ENCODE measurements at places on chromosomes 13 and 19. TPM values are rescaled to one million over a fixed set of nuclear protein-coding genes. Genes with fewer than 3 reads are reported as not detected.
A peak's percentile ranks its signal among the peaks of the same experiment; 100 is the strongest.

DNA sequence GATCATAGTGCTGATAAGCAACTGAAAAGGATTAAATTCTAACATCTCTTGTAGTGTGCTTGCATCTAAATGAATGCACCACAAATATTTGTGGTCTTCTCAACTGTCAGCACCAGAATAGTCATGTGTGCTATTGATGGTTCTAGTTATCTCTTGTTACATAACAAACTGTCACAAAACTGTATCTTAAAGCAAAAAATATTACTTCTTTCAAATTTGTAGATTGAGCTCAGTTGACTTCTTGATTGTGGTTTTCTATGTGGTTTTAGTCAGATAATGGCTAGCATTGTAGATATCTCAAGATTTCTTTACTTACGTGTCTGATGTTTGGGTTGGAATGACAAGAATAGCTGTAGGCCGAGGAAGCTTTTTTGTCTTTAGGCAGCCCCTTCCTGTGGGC, 431.3 kb downstream of the SLITRK6 start:
- H3K4me3 ChIP-seq, result no peak overlapping the region
- no peaks in the 10 kb centered on the region for H3K36me3 ChIP-seq
- H3K4me1 ChIP-seq, result no peaks in the 10 kb centered on the region
- H3K27me3 ChIP-seq, result no peaks in the 10 kb centered on the region

- no peaks in the 10 kb centered on the region for H3K4me1 ChIP-seq
- DNase-seq, result no peak
- no peak overlapping the region for H3K4me3 ChIP-seq
- H3K36me3 ChIP-seq, result no peaks in the 10 kb centered on the region
Measured at GRCh38 chr19:39524495-39524894, 8.2 kb downstream of the EID2B start.

DNA sequence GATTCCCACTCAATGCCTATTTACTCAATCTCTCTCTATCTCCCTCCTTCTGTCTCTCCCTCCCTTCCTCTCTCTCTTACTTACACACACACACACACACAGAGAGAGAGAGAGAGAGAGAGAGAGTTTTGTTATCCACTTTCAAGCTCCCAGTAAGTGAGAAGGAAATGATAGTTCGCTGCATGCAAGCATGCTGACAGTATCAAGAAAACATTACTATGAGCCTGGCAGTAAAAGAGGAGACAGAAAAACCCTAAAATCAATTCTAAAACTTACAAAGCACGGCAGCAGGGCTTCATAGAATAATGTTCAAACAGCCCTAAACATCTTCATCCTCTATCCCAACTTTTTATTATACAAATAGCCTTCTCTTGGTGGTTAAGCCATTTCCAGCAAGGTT, 171.9 kb downstream of the FOXO1 start:
- H3K4me3 ChIP-seq, result no peak overlapping the region
- H3K36me3 ChIP-seq, result no peaks in the 10 kb centered on the region
- no peaks in the 10 kb centered on the region for H3K27me3 ChIP-seq
- no peak overlapping the region for H3K27ac ChIP-seq
- DNase-seq, result no peak
- H3K4me1 ChIP-seq, result no peaks in the 10 kb centered on the region

DNA sequence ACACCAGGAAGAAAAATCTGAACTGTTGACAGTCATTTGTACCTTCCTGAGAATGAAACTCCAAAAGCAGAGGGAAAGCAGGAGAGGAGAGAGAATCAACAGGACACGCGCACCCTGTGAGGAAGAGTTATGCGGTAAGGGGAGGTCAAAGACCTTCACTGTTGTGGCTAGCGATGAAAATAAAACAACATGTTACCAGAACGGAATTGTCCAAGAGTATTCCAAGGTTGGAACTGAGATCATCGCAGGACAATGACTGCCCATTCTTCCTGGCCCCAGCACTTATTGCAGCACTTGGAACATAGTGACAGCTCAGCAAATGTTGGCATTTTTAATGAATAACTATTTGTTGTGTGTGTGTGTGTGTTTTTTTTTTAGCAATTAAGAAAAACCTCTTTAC, 176.0 kb upstream of the TSC22D1 start:
- DNase-seq, result no peak
- H3K4me3 ChIP-seq, result no peak overlapping the region
- H3K36me3 ChIP-seq, result no peaks in the 10 kb centered on the region

DNA sequence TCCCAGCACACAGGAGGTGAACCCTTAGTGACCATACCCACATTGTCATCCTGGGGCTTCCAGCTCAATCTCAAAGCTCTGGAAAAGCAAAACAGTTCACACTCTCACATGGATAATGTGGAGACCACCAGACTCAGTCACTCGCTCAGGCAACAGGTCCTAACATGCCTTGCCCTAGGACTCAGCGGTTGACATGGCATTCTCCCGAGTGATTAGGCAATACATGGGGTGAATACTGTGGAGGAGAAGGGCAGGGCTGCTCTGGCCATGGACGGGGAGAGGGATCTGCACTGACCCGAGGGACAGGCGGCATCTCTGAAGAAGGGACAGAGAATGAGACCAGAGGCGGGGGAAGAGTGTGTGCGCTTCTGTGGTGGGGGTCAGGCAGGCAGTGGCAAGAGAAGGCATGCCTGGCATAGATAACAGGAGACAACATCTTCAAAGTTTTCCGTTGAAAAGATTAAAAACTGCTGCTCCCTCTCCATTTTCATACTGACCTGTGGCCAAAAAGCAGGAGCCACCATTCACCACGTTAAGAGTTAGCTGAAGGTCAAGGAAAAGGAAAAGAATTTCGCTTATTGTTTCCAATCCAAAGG, 44.5 kb upstream of the EPHX3 start:
- H3K36me3 ChIP-seq, result no peaks in the 10 kb centered on the region
- no peaks in the 10 kb centered on the region for H3K27me3 ChIP-seq
- no peak for DNase-seq
- H3K4me3 ChIP-seq, result no peak overlapping the region
- H3K4me1 ChIP-seq, result peaks cover 51% of the 10 kb centered on the region
- peak overlapping the region; percentile 54 for H3K27ac ChIP-seq

DNA sequence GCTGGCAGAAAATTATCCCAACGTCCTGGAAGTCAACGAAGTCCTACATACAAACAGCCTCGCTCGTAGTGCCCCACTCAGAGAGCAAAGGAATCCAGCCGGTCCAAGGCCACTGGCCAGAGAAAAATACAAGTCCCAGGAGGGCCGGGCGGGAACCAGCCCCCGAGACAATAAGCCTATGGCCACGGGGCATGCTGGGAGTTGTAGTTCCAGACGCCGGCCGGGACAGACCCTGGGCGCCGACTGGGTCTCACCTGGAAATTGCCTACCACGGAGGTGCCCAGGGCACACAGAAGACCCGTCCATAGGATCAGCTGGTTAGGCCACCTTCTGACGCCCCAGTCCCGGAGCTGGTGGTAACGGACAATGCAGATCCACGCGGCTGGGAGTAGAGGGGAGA, 5.4 kb downstream of the TMEM150B start:
- no peaks in the 10 kb centered on the region for H3K4me1 ChIP-seq
- no peak overlapping the region for H3K4me3 ChIP-seq
- no peak overlapping the region for H3K27ac ChIP-seq
- H3K36me3 ChIP-seq, result no peaks in the 10 kb centered on the region
- H3K27me3 ChIP-seq, result peaks cover 5% of the 10 kb centered on the region

GRCh38 chr13:40318366-40318765, 348.1 kb downstream of the FOXO1 start:
- DNase-seq, result peak; percentile 46
- no peak overlapping the region for H3K4me3 ChIP-seq
- H3K4me1 ChIP-seq, result no peaks in the 10 kb centered on the region
- no peaks in the 10 kb centered on the region for H3K27me3 ChIP-seq
- H3K27ac ChIP-seq, result no peak overlapping the region

DNA sequence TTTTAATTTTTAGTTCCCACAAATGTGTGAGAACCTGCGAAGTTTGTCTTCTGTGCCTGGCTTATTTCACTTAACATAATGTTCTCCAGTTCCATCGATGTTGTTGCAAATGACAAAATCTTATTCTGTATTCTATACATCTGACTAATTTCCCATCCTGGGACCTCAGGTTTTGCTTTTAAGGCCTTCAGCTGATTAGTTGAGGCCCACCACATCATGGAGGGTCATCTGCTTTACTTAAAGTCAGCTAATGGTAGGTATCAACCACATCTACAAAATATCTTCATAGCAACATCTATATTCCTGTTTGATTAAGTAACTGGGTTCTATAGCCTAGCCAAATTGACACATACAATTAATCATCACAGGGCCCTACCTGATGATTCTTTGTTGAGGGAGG, 534.0 kb downstream of the EFNB2 start:
- no peak for DNase-seq
- no peak overlapping the region for H3K27ac ChIP-seq
- H3K4me1 ChIP-seq, result no peaks in the 10 kb centered on the region
- H3K4me3 ChIP-seq, result no peak overlapping the region
- H3K27me3 ChIP-seq, result no peaks in the 10 kb centered on the region
- H3K36me3 ChIP-seq, result no peaks in the 10 kb centered on the region

- H3K4me3 ChIP-seq, result no peak overlapping the region
- no peak overlapping the region for H3K27ac ChIP-seq
- no peak for DNase-seq
- H3K36me3 ChIP-seq, result no peaks in the 10 kb centered on the region
Measured at GRCh38 chr13:28313579-28313978, 175.2 kb downstream of the PAN3 start.

- no peak for DNase-seq
- no peak overlapping the region for H3K27ac ChIP-seq
- no peaks in the 10 kb centered on the region for H3K4me1 ChIP-seq
Measured at GRCh38 chr13:58056426-58056825, 424.9 kb downstream of the PCDH17 start.

GRCh38 chr13:94272038-94272437, 207.4 kb downstream of the DCT start:
- no peaks in the 10 kb centered on the region for H3K27me3 ChIP-seq
- no peak overlapping the region for H3K27ac ChIP-seq
- no peak for DNase-seq
- no peak overlapping the region for H3K4me3 ChIP-seq
- H3K4me1 ChIP-seq, result no peaks in the 10 kb centered on the region

- no peaks in the 10 kb centered on the region for H3K36me3 ChIP-seq
- DNase-seq, result no peak
- no peaks in the 10 kb centered on the region for H3K4me1 ChIP-seq
- H3K27ac ChIP-seq, result no peak overlapping the region
- no peaks in the 10 kb centered on the region for H3K27me3 ChIP-seq
- no peak overlapping the region for H3K4me3 ChIP-seq
Measured at GRCh38 chr13:21066946-21067345, 5.6 kb upstream of the LATS2 start.

GRCh38 chr19:40690050-40690692, at the start of gene NUMBL:
TSS of gene NUMBL (minus strand) at chr19:40690651. CDS start at chr19:40690483, 168 bp downstream.
- no peaks in the 10 kb centered on the region for H3K27me3 ChIP-seq
- DNase-seq, result no peak
- peaks cover 6% of the 10 kb centered on the region for H3K4me1 ChIP-seq
- peak within 1 kb of the TSS; percentile 81 for H3K4me3 ChIP-seq
- peak within 1 kb of the TSS; percentile 91 for H3K27ac ChIP-seq

GRCh38 chr19:39802958-39803357, 24.3 kb downstream of the LEUTX start:
- no peaks in the 10 kb centered on the region for H3K4me1 ChIP-seq

- H3K36me3 ChIP-seq, result no peaks in the 10 kb centered on the region
- H3K27ac ChIP-seq, result no peak overlapping the region
Measured at GRCh38 chr19:46886546-46887239, 25.9 kb downstream of the ARHGAP35 start.

DNA sequence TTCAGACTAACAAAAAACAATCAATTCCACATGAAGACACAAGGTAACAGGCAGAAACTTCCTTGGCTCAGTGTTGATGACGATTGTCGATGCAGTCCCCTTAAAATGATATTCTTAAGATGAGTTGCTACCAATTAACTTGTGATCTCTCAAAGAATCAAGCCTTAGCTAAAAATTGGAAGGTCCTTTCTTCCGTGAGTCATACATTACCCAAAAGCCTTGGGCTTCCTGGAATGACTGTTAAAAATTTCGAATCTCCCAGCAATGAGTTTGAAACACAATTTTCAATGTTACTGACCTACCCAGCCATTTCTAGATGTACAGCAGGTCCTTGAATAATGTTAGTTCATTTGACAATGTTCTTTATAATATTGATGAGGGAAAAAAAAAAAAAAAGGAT, 28.0 kb upstream of the RB1 start:
- H3K36me3 ChIP-seq, result no peaks in the 10 kb centered on the region
- H3K4me1 ChIP-seq, result no peaks in the 10 kb centered on the region
- no peak overlapping the region for H3K4me3 ChIP-seq
- DNase-seq, result no peak
- H3K27me3 ChIP-seq, result no peaks in the 10 kb centered on the region
- no peak overlapping the region for H3K27ac ChIP-seq

DNA sequence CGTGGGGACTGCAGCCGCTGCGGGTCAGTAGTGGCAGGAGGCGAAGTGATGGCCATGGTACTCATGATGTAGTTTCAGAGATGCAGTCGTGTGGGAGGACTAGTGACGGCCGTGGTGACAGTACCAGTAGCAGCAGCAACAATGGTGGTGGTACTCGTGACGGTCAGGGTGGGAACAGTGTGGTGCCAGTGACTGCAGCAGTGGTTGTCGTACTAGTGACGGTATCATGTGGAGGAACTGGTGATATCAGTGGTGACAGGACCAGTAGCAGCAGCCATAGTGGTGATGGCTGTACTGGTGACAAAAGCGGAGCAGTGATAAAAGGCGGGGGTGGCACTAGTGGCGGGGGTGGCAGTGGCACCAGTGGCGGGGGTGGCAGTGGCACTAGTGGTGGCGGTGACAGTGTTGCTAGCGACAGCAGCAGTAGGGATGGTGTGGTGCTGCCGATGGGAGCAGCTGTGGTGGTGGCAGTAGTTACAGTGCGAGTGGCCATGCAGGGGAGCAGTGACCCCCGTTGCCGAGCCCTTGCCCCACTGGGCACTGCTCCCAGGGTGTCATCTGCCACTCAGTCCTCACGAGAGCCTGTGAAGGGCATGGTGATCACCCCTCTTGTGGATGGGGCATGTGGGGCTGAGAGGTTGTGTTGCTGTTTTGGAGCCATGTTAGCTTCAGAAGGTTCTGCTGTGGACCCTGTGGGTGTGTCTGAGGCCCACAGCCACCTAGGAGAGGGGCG, 22.7 kb downstream of the ADPRHL1 start:
- DNase-seq, result no peak
- H3K4me1 ChIP-seq, result no peaks in the 10 kb centered on the region
- H3K27ac ChIP-seq, result no peak overlapping the region

The MYH14 gene
- total RNA-seq, result 19.3 TPM

The SHISA7 gene
- 0.29 TPM for total RNA-seq

The MAP4K1 gene
- total RNA-seq, result 2.5 TPM

The CNMD gene
- total RNA-seq, result 0.96 TPM

The SCGB2B2 gene
- 0.98 TPM for total RNA-seq

The FCER2 gene
- not detected for total RNA-seq

The PHF11 gene
- 33.8 TPM for total RNA-seq

The CEACAM8 gene
- total RNA-seq, result not detected

The RNASEH2B gene
- 69.8 TPM for total RNA-seq

The ZFR2 gene
- 0.98 TPM for total RNA-seq

The FGF22 gene
- 0.48 TPM for total RNA-seq

The KLK4 gene
- total RNA-seq, result not detected

Data from breast epithelium (tissue), 4 donors.